Activated gamma-delta T cell treated with anti-CD3 and anti-CD28 coated beads, Interleukin-2, amount 50 U/mL, for 16 hours (primary cell): ENCODE measurements at places on chromosomes 3 and 15.

GRCh38 chr15:69559440-69560190 is 107.0 kb downstream of the RPLP1 start:
- no peak for DNase-seq

DNA sequence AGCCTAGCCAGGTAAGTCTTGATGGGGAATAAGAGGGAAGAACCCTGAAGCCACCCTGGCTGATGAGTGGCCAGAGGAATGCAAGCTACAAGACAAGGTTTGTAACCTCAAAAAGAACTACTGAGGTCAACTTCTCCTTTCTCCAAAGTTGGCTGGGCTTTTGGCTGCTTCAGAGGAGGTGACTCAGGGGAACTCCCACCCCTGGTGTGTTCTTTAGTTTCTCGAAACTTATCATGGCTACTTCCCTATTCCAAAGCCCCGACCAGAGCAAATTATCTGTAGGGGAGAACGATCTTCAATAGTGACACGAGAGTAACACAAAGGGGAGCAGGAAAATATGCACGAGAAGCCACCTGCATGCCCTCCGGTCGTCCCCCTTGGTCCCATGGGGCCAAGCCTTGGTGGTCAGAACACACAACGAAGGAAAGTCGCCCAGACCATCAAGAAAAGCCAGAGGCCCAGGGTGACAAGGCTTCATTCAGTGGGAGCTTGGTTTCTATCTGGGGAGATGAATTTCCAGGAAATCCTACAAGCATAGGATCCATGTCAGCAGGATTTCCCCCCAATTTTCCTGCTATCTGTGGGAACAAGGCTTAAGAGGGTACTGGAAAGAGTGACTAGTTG is 6.5 kb upstream of the BCL2A1 start:
- DNase-seq: no peak

- no peak for DNase-seq
Measured at GRCh38 chr15:68183616-68184315, 21.4 kb downstream of the CALML4 start.

GRCh38 chr3:101758224-101758623 is 20.8 kb upstream of the NXPE3 start:
- DNase-seq: no peak

DNA sequence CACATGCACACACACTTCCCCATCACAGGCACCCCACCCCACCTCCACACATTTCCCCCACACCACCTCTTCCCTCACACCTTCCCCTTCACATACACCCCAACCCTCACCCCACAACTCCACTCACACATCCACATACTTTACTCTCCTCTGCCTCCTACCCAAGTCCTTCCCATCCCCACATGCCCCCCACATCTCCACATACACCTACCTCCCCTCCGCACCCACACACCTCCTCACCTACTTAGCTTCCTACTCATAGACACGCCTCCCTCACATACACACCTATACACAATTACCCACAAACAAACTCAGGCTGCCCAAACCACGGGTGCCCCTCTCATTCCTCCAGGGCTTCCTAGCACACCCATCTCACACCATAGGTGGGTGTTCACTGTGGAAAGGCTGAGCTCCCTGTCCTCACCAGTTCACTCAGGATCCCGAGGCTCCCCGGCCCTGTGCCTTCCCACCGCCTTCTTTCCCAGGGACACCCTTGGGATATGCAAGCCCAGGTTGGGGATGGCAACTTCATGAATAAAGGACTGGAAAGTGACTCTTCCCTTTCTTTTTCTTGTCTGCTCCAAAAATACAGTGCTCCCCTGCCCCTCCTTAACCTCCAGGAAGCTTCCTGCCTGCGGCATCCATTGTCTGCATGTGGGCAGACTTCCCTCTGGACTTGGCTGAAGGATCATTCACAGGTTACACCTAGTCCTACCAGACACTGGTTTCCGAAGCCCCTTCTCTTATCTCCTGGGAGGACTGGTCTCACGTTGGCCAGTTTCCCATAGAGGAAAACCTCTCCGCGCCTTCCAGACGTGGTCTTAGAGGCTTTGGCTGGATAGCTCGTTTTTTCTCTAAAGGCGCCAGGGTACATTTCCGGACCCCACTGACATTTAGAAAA is 61.5 kb downstream of the SLCO2A1 start:
- DNase-seq: no peak

DNA sequence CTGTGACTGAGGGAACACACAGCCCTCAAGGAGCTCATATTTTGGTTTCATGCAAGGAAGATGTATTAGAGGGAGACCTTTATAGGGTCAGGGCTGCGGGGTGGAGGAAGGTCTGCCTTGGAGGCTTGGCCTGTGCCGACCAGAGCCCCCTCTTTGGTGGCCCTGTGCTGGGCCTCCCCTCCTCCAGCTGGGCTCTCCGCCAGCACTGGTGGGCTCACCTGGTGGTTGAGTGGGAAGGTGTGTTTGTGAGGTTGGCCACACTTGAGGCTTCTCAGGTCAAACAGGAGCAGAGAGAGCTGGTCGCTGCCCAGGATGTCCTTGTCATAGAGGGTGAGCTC is 2.6 kb downstream of the PLA2G4F start:
- no peak for DNase-seq

DNA sequence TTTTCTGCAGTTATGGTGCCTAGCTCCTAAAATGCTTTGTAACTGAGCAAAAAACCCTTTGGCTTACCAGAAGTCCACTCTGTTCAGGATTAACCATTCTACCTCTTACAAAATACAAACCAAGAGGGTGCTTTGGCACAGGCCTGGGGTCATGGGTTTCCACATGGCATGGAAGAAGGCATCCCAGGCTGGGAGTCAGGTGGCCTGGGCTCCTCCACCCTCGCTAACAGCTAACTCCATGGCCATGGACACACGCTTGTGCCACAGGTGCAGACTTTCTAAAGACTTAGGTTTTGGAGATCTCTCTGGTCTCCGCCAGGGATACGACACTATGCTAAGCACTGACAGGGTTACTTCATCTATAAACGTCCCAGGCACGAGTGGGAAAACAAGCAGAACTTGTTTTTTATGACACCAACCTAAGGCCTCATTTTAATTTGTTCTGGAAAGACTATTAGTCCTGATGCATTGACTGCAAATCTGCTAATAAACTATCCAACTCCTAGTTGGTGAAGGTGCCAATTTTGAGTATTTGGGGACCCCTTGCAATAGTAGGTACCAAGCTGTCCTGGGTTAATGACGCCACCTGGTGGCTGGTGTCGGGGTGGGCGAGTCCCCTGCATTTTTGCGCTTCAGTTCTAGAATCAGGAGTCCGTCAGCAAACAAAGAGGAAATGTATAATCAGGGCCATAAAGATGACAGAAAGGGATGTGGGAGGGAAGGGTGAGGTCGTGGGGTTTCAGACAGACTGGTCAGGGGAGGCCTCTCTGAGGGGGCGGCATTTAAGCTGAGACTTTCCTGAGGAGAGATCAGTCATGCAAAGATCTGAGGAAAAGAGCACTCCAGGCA is 10.3 kb upstream of the ALDH1A3 start:
- DNase-seq: no peak

DNA sequence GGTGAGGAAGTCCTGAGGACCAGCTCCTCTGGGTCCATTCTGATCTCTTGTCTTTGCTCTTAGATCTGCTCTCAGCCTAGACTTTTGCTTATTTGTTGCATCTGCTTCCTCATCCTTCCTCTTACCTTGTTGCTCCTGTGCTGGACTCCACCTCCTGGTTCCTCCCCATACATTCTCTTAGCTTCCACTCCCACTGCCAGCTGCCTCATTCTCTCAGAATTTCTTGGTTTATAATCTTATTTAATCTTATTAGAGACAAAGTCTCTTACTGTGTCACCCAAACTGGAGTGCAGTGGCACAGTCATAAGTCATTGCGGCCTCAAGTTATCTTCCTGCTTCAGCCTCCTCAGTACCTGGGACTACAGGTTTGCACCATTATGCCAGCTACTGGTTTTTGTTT is 68.2 kb upstream of the PSMD6 start:
- DNase-seq: no peak

DNA sequence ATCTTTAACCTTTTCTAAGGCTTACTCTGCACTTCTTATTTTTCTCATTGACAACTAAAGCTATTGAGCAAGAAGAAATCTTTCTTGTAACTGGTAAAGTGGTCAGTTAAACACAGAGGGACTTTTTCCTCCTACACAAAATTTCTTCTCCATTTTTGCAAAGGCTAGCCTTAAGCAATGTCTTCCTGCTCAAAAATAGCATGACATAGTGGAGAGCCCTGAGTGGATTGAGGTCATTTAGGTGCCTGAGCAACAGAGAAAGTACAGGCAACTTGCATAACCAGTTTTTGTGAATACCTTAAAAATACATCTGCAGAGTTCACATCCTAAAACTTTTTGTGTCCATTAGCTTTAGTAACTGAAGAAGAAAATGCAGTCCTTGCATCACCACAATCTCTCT is 144.7 kb upstream of the TTC14 start:
- DNase-seq: no peak

DNA sequence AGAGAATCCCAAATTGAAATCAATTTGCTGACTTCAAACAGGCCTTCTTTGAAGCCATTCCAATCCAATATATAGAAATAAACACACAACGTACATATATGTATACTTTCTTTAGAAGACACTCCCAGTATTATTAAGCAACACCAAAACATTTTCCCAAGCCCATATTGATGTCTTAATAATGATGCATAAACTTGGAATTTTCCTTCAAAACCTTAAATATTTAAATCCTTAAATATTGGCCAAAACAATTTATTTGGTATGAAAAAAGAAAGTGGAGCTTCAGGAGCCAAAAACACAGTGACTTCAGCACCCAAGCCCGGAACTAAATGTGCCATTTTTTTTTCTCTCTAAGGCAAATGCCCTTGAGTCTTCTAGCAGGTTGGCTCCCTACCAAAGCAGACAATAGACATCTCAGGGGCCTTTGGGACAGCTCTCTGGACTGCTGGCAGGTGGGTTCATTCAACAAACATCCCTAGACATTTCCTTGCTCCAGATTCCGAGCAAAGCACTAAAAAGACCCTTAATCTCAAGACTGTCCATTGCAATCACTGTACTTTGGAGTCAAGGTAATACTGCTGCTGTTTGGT is 384.7 kb downstream of the NTRK3 start:
- DNase-seq: no peak

DNA sequence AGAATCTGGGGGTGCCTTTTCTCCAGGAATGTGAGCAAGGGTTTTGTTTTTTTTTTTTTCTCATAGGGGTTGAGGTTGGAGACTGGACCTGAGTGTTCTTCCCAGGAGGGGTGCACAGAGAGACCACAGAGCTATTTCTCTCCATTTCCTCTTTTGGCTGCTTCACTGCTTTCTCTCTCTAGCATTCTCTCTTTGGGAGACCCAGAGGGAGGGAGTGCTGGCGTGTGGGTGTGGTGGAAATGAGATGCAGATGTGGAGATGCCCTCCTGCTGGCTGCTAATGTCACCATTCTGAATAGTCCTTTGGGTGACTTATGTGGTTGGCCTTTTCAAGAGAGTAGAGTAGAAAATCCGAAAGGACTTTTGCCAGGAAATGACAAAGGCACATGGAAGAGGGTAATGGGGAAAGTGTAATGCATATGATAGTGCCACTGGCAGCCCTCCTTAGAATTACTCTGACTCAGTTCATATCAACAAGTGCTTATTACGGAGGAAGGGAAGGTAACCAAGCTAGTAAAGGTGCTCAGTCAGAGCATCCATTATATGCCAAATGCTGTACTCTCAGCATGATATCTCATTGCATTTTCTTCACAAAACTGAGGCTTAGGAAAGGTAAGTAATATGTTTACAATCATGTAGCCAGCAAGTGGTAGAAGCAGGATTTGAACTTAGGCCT is 1.9 kb downstream of the SYN2 start:
- no peak for DNase-seq

GRCh38 chr15:48800811-48801455 is 9.9 kb downstream of the CEP152 start:
- no peak for DNase-seq

- DNase-seq: no peak
Measured at GRCh38 chr3:163018067-163018466, 1521.5 kb downstream of the OTOL1 start.

- DNase-seq: no peak
Measured at GRCh38 chr3:97957617-97958311, 14.5 kb downstream of the RIOX2 start.

DNA sequence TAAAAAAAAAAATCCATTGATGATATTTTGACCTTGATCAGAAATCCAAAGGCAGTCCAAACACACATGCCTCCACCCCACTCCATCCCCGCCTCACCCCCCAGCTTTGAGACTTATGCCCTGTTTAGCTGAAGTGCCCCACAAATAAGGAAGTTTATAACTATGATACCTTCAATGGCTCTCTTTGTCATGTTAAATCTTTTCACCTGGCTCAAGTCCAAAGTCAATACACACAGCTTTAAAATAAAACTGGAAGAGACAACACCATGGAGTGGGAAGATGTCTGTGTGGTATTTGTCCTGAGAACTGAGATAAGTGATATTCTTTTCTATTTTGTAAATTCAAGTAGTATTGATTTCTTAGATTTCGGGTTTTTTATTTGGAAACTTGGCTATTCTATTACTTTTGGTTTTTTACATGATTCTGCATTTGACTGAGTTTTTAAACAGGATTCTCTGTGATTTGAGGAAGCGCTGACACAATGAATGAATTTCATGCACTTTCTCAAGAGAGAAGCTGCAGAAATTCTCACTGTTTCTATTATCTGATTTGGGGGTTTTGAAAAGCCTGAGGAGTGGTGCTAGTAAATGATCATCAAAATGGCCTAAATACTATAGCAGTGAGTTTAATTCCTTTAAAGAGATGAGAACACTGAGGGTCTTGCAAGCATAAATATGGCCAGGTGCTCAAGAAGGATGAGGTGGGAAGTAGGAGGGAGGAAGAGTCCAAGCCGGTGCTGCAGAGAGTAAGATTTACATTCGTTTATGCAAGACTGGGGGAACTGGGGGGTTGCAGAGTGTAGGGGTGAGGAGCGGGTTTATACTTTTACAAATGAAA is 5.2 kb downstream of the FOXB1 start:
- DNase-seq: no peak

GRCh38 chr3:181730316-181730715 is 18.6 kb downstream of the SOX2 start:
- no peak for DNase-seq

- DNase-seq: no peak
Measured at GRCh38 chr3:50288387-50289007, 3.7 kb downstream of the IFRD2 start.

DNA sequence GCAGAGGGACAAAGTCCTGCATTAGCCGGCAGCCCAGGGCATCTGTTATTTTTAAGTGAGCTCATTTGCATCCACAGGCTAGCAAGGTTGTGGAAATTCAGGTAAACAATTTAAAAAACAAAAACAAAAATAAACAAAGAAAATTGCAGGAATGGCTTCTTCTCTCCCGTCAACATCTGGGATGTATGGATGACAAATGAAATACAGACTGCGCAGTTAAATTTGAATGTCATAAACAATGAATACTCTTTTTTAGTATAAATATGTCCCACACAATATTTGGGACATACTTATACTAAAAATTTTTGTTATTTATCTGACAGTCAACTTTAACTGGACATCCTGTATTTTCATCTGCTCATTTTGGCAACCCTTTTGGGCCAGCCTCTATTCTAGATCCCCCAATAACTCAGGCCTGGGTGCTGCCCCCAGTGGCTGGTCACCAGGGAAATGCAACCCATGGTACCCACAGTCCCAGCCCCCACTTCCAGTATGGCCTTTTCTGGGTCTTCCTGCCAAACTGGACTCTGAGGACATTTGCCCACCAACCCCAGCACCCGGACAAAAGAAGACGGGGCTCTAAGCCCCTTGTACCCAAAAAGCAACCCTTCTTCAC is 12.7 kb downstream of the GRM2 start:
- no peak for DNase-seq

GRCh38 chr15:78072080-78072892 is 5.2 kb downstream of the TBC1D2B start:
- no peak for DNase-seq

GRCh38 chr3:194364652-194365434 is 4.7 kb downstream of the LRRC15 start:
- DNase-seq: no peak
